ENCODE measurements at places on chromosomes 16 and 17.

DNA sequence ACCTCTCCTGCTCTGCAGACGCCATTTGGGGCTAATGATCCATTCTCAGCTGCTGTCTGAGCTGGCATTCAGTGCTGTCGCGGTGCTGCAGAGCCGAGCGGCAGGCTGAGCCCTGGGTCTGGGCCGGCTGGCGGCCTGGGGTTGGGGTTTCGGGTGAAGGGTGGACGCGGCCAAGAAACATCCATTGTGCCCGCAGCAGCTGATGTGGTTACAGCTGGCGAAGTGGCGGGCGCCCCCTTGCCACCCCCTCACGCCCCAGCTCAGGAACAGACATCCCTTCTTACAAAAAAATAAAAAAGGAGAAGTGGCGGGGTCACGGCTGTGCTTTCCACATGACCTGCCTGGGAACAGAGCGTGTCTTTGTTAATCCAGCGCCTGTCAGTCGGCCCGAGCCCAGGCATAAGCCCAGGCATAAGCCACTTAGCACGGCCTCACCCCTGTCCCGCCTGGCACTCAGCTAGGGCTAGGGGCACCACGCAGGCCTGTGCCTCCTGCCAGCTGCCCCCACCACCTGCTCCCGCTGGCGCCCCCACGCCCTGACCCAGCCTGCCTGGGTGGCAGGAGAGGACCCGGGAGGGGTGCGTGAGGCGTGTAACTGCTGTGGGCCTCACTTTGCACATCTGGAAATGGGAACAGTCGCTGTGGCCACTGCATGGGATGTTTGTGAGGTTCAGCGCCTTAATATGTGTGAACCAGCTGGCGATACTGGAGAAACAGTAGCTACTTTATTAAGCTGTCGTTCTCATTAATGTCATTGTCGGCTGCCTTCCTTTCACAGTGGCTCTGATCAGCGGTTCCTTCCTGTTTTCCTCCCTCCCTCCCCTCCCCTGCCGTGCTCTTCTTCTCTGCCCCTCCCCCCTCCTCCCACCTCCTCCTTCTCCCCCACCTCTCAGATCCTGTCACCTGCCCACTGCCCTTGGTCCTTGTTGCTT lies 197.7 kb upstream of the CIBAR2 start:
- no peak for DNase-seq

DNA sequence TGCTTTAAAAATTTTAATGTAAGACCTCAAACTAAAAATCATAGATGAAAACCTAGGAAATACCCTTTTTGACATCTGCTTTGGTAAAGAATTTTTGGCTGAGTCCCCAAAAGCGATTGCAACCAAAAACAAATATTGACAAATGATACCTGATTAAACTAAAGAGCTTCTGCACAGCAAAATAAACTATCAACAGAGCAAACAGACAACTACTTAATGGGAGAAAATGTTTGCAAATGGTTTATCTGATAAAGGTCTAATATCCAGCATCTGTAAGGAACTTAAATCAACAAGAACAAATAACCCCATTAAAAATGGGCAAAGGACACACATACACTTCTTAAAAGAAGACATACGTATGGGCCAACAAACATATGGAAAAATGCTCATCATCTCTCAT lies 242.5 kb downstream of the BCAS3 start:
- no peak for DNase-seq

- DNase-seq: no peak
Measured at GRCh38 chr16:57424583-57424982, 20.0 kb downstream of the CCL17 start.

GRCh38 chr16:67764158-67764667 lies 42.1 kb downstream of the RANBP10 start:
- no peak for DNase-seq

DNA sequence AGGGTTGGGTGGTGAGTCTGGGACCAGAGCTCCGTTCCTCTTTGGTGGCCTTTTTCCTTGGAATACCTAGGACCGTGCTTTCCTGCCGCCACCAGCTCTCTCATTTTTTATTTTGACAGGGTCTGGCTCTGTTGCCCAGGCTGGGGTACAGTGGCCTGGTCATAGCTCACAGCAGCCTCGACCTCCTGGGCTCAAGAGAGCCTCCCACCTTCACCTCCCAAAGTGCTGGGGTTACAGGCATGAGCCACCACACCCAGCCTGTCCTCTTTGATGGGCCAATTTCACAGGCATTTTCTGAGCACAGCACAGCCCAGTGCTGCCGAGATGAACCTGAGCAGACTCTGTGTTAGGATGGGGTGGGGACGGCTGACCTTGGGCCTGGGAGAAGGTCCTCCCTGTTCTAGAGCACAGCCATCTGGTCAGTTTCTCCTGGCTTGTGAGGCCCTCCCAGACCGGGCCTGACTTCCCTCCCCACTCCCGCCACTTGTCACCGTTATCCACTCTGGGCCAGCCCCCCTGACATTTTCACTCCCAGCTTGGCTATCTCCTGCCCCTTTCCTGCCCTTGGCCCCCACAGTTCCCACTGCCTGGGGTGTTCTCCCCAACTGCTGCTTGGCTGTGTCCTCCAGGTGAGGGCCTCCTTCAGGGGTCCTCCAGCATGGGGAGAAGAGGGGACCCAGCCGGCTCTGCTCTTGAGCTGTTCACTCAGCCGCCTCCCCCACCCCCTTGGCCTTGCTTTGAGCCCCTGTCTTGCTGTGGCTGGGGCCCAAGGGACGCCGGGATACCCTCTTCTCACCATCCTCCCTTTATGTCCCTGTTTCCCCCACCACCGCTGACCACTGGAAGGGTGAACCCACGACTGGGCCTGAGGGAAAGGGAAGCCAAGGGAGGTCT lies 5.0 kb downstream of the ADCY7 start:
- no peak for DNase-seq

GRCh38 chr17:41617698-41618097 lies 5.1 kb upstream of the KRT16 start:
- no peak for DNase-seq

GRCh38 chr16:35552763-35553162 lies 2093.4 kb downstream of the TP53TG3F start:
- DNase-seq: no peak

GRCh38 chr17:74450231-74450630 lies 16.2 kb upstream of the CD300A start:
- no peak for DNase-seq

GRCh38 chr17:1951920-1952319 lies 73.2 kb downstream of the RTN4RL1 start:
- no peak for DNase-seq

GRCh38 chr17:78172249-78173051 lies 4.1 kb downstream of the SYNGR2 start:
- no peak for DNase-seq

DNA sequence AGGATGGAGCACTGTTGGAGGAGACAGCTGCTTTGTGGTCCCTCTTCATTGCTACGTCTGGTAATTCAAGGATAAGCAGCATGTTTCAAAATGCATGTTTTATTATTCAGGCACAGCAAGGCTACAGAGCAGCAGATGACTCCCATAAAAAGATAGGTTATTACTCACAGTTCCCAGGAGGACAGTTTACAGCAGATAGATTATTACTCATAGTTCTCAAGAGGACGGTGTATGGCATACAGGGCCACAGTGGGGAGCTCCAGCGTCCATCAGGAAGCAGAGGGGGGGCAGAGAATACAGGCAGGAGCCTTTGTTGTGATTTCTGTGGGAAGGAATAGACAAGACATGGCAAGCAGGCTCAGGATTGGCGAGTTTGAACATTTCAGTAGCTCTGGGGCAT lies 72.9 kb downstream of the DNAH9 start:
- no peak for DNase-seq

GRCh38 chr17:30848021-30848420 lies 16.3 kb downstream of the ATAD5 start:
- no peak for DNase-seq

DNA sequence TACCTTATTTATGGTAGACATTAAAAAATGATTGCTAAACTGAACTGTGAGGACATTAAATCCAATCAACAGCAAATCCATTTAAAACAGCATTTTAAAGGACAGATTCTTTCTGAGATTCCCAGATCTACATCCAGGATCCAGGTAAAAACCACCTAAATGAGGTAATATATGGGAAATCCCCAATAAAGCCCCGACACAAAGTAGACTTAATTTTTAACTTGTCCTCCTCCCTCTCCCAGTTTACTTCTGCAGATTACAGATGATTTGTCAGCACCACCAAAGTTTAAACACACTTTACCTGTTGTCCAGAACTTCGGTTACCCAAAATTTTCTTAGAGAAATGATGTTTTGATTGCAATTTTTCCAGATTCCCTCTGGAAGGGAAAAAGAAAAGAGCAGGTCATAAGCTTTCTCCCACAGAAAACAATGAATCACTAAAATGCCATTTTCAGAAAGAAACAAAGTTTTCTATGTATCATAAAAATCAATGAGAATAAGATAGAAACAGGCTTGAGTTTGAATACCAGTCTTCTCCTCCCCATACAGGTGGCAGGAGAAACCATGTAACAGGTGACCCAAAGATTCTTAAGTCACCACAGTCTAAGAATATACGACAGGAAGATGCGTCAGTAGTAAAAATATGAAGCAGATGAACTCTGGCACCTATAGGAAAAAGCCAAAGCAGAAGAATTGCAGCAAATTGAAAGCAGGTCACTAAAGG lies 22.8 kb downstream of the GJC1 start:
- no peak for DNase-seq

DNA sequence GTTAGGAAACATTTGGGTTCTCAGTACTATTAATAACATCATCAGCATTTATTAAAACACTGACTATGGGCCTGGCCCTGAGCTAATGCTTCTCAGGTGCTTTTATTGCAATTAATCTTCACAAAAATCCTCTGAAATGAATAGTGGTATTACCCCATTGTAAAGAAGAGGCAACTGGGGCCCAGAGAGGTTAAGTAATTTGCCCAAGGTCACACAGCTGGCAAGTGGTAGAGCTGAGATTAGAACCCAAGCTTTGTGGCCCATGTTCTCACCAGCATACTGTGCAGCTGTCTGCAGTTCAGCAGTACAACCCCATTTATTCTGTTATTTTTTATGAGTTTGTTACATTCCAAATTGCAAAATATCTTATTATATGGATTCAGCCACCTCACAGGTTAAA lies 82.3 kb downstream of the TBC1D16 start:
- DNase-seq: no peak

DNA sequence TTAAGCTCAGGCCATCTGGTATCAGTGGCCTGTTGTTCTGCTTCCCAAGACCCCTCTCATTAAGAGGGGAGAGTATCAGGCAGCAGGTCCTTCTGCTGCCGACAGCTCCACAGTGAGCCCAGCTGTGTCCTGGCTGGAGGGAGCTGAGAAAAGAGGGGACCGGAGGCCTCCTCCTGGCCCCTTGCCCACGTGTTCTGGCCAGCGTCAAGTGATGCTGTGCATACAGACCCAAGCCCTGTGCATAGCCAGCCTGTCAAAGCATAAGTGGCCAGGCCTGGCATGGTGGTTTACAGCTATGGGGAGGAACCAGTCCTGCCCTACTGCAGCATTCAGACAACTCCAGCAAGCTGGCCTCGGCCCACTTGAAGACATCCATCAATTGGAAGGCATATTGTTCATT lies 48.0 kb downstream of the ABCC6 start:
- DNase-seq: no peak

DNA sequence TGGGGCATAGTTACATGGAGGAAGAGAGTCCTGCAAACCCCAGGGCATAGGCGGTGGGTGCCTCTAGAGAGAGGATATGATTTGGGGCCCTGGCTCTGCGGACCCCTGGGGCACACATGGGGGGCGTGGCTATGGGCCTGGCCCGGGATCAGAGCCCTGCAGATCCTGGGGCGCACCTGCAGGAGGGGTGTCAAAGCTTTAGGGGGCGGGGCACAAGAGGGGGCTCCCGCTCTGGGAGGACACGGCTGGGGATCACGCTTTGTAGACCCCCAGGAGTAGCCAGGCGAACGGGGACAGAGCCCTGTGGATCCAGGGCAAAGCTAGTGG lies 497 bp downstream of the BCL7C start:
- DNase-seq: no peak

- no peak for DNase-seq
Measured at GRCh38 chr16:57725554-57725953, 10.0 kb upstream of the KATNB1 start.

GRCh38 chr17:9336817-9337216 lies 238.8 kb downstream of the STX8 start:
- DNase-seq: no peak

GRCh38 chr17:7831233-7831632 lies 2.8 kb upstream of the KDM6B start:
- DNase-seq: no peak

DNA sequence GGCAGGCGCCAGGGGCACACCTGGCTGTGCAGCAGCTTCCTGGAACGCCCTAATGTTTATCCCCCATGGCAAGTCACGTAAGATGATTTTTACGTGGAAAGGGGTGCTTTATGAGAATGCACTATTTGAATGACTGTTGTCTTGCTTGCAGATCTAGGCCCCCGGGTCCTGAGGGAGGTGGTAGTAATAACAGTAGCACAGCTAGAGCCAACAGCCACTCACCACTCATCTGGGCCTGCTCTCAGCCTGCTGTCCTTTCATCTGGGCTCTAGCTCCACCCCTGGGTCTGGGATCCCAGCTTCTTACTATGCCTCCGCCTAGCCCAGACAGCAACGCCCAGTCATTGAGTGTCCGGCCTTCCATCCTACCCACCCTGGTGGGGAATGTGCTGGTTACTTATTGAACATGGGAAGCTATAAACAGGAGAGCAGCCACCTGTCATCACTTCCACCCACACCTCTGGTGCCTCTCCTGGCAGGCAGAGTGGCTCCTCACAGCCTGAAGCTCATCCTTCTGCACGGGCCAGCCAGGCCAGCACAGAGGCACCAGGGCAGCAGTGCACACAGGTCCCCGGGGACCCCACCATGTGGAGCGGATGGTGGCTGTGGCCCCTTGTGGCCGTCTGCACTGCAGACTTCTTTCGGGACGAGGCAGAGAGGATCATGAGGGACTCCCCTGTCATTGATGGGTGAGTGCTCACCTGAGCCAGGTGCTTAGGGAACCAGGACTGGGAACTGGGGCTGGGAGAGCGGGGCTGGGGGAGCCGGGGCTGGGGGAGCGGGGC lies 16.6 kb downstream of the DPEP1 start:
- no peak for DNase-seq

GRCh38 chr17:31202968-31203367 lies 94.1 kb downstream of the OMG start:
- DNase-seq: no peak

GRCh38 chr16:832652-833336 lies 32.3 kb upstream of the GNG13 start:
- no peak for DNase-seq

- no peak for DNase-seq
Measured at GRCh38 chr17:48546137-48546923, 1.4 kb upstream of the HOXB2 start.

DNA sequence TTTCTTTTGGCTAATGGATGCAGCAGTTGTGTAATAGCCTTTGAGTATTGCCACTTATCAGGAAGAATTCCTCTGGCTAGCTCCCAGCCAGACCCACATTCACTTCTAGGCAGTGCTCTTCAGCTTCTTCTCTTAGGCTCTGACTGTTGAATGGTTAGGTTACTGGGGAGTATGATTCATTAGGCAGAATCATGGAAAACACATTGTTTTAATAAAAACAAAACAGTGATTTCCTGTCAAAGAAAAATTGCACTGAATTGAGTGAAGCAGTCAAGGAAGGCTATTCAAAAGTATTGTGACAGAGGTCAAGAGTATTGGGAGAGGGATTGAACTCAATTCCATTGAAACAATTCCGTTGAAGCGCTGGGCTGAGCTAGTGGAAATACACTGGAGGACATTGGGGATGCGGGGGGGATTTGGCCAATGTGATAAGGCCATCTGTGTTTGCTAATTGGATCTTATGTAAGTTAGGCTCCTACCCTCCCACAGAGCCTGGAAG lies 68.0 kb downstream of the CNTNAP4 start:
- DNase-seq: no peak

Data from activated CD4-positive, alpha-beta T cell treated with anti-CD3 and anti-CD28 coated beads for 24 hours (primary cell).